ENCODE measurements at places on chromosomes 1 and 21.

GRCh38 chr1:11280719-11281376, 7.8 kb downstream of the UBIAD1 start:
- DNase-seq, result no peak

DNA sequence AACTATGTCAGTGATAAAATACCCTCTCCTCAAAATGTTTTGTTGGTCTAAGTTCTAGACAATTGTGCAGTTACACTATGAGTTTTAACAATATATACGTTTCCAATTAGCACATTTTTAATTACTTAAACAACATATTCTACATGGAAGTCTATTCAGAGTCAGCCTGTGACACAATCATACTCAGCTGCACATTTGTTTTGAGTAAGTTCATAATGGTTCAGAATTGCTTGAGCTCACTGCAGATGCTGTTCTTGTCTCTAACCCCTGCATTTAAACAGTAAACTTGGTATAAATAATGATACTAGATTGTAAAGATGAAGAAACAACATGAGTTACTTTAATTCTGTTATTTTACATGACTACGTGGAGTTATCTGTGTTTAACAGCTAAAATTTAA, 30.6 kb downstream of the CDKN2C start:
- DNase-seq, result no peak

- no peak for DNase-seq
Measured at GRCh38 chr21:40769231-40769630, 77.7 kb downstream of the DSCAM start.

DNA sequence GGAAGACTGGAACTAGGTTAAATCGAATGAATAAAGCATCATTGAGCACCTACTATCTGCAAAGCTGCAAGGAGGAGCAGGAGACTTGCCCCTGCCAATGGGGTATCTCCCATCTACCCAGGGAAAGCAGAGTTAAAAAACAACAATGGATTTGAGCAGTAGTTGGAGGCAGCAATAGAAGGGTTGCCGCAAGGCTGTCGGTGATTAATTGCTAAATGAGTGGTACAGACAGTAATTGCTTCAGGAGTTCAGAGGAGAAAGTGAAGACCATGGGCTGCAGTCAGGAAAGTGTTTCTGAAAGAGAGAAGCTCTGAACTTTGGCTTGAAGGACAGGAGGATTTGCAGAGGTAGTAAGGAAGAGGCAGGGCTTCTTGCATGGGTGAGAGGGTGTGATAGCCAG, 152.9 kb downstream of the ACTL8 start:
- DNase-seq, result no peak

Data from globus pallidus (tissue), 1 donor.